Activated CD4-positive, alpha-beta T cell treated with anti-CD3 and anti-CD28 coated beads, Interleukin-10, Interleukin-2, amounts not matched to agents 100 ng/mL and 50 ng/mL, durations not matched to agents 16 hours and 8 hours (primary cell): ENCODE measurements at places on chromosomes 4 and X.

- no peak for DNase-seq
Observed at GRCh38 chrX:36856849-36857248, 151.3 kb upstream of the FAM47C start.

GRCh38 chrX:44072631-44073030 is 99.4 kb upstream of the NDP start:
- DNase-seq, result no peak

DNA sequence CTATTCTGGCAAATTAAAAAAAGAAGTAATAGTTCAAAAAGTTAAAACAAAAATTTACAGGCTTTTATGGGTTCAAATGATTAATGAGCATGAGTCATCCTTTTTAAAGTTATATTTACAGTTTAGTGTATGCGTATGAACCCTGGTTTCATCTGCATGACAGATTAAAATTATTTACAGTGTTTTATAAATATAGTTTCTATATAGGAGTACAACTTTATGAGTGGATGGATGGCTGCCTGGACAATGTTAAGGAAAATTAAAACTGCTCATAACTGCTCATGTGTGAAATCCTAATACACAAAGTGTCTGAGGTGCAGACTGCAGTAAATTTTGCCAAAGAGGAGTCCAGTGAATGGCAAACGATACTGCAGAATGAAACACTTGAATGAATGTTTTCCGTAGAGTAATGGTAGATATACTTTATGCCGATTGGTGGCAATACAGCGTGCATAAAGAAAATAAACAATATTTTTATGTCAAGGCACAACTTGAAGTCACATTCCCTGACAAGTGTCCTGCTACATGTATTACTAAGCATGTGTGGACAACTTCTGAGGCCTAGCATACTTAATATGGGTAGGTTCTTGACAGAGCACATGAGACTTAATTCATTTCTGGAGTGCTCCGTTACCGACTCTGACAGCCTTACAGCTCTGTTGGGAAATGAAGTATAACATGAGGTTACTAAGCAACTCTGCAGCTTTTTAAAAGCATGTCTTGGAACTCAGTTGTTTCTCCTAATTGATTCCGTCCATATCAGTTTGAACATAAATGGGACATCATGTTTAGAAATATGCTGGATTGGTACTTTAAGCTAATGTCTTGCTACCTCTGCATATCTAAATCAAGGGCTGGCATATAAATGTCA is 985.6 kb upstream of the PCDH7 start:
- DNase-seq, result no peak

DNA sequence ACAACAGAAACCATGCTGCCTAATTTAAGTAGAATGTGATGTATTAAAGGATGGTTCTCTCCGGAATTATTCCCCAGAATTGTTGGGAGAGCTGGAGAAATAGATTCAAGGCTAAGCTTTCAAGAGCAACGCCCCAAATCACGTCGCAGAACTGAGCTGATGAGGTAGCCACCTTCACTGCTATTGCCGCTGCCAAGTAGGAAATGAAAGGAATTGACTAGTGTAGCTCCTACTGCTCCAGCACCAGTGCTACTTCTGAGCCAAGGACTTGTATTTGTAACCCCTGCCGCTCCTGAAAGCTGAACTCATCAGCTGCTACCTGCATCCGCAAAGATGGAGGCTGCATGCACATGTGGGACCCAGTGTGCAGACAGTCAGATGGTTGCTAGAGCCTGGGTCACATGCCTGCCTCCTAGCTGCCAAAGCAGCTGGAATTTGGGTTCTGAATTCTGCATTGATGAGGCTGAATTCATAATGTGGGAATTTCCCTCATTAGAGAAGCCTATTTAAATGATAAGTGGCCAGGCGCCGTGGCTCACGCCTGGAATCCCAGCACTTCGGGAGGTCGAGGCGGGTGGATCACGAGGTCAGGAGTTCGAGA is 173.9 kb downstream of the PDGFRA start:
- no peak for DNase-seq

DNA sequence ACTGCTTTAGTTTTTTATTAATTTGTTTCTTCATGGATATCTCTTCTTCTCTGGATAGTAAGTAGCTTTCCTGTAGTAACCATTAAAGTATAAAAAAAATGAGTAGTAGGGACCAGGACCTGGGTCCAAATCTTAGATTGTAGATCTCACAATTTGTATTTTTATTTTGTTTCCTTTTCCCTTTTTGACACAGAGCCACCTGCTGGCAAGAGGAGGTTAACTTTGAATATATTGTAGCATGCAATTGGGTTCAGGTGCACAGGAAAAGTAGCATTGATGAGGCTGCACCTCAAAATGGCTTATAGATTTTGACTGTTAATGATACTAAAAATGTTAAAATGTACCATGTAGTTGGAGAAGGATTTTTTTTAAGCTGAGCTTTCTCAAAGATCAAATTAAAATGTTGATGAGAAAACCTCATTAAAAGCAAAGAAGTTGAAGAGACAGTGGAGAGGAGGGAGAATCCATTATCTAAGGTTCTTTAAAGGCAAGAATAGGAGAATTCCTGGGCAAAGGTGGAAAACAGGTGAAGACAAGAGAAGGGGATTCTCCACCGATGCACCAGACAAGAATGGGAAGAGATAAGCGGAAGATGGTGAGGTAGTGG is 48.3 kb upstream of the HPGDS start:
- DNase-seq, result peak; percentile 38

DNA sequence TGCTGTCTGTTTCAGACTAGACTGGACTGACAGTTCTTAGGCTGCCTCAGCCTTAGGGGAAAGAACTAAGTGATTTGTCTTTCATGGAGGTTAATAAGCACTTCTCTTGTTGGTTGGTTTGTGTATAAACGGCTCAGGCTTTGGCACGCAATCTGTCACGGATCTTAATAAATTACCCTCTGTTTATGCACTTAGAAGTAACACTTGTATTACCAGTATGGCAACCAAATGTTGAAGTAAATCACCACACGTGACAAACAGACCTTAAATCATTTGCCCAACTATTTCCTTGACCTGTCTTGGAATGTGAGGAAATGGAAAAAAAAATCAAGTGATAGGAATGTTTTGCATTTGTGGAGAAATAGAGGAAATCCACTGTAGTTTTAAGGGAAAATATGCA is 69.9 kb downstream of the TEX13A start:
- DNase-seq, result no peak

DNA sequence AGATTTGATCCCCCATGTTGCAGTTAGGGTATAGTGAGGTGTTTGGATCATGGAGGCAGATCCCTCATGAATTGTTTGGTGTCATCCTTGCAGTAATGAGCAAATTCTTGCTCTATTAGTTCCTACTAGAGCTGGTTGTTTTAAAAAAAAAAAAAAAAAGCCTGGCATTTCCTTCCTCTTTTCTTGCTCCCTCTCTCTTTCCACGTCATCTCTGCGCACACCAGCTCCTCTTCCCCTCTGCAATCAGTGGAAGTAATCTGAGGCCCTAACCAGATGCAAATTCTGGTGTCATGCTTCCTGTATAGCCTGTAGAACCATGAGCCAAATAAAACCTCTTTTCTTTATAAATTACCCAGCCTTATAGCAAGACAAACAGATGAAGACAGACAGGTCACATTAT is 24.5 kb downstream of the WDR17 start:
- no peak for DNase-seq

DNA sequence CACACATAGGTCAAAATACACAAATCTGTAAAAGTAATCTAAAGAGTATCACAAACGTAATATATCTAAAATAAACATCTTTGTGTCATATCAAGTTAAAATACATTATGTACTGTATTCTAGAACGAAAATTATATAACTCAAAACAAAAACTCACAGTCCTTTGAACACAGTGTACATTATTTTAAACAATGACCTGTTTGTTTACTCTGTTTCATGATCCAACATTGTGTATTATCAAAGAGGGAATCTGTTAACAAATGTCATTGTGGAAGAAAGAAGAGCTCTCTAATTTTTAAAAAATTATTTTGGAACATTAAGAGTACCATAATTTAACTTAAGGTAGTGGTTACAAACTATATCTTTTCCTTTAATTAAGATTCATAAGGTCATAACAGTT is 144.1 kb downstream of the FRYL start:
- DNase-seq, result no peak

DNA sequence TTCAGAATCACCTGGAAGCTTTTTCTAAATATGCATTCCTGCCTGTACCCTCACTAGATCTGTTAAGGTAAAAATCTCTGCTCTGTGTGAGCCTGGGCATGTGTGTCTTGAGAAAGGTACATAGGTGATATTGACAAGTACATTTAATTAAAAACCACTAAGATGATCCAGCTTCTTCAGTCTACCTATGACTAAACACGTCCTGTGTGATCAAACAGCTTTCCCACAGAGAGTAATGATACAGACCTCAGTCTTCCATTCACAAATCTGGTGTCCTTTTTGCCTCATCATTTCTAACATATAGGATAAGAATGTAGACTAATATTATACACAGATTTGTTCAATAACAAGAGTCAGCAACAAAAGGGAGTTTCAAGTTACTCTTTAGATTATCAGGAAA is 42.6 kb downstream of the GALNT7 start:
- peak; percentile 6 for DNase-seq

DNA sequence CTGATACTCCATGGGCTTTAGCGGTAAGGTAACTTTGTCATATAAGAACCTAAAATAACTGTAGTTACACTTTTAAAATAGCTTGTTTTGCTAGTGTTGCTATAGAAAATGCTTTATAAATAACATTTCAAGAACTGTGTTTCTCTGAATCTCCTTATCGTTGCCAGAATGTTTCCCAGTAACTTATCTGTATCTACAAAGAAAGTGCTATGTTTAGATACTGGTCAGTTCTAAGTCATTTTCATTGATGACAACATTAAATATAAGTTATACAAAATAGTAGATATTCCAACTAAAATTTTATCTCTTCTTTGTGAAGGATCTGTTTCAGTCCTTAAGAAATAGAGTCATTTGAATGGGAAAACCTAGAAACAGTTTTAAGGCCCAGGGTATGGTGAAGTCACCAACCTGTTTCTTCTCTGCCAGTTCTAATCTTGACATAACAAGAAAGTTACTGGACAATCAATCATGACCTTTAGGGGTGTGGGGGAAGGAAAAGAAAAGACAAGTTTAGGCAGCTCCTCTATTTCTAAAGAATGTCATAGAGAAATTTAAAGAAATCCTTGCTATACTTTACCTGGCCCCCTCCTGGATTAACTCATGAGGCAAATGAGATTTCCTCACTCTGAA is 425.9 kb downstream of the RPA4 start:
- DNase-seq, result no peak

GRCh38 chr4:177080388-177080787 is 229.3 kb upstream of the NEIL3 start:
- DNase-seq, result no peak

- DNase-seq, result no peak
Observed at GRCh38 chrX:10769696-10770619, 149.6 kb upstream of the MID1 start.

DNA sequence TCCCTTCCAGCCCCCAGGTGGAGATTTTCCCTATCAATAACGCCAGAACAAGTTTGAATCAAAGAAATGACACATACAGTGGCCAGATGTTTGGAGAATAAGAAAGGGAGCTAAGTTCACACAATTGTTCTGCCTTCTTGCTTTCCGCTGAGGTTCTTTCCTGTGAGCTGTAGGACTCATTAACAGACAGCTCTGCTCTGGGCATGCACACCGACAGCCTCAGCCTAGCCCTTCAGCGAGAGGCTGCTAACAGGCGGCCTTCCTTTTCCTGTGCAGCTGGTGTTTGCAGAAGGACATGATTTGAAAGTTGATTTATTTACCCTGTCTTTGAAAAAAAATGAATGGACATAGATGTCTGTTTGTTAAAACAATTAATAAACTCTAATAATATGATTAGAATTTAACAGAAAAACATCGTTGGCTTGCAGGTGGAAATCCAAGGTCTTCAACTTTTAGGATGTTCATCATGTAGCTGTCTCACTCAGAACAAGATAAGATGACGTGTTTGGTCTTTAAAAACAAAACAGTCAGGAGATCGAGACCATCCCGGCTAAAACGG is 183.3 kb downstream of the KDR start:
- peak; percentile 42 for DNase-seq

GRCh38 chrX:113399506-113400192 is 559.0 kb upstream of the AMOT start:
- DNase-seq, result no peak

DNA sequence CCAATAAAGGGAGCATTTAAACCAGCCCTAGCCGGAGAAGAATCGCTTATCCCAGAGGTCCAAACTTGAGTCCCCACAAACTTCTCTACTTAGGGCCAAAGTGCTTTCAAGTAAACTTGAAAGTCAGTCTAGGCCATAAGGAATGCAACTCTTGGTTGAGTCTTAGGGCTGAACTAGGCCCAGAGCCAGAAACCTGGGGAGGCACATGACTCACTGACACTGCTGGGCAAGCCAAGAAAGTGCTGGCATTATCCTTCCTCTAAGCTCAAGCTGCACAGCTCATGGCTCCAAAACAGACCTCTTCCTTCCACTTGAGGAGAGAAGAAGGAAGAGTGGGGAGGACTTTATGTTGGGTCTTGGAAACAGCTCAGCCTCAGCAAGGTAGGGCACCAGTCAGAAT is 1257.3 kb upstream of the DIAPH2 start:
- no peak for DNase-seq

GRCh38 chr4:137531168-137531985 is 917 bp downstream of the PCDH18 start:
- DNase-seq, result no peak

DNA sequence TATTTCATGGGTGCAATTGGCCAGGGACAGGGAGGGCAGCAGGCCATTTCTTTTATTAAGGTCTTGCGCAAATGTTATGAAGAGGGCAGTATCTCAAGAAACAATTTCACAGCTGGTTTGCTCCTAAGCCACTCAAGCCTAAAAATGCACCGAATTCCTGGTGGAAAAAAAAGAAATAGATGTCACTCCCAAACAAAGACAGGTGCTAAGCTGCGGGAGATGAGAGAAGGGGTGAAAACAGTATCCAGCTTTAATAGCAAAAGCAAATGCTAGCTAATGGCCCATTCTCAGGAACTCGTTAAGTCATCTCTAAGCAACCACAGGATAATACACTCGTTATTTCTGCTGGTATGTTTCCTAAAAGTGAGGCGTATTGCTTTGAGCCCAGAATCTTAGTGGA is 116.4 kb downstream of the ARX start:
- no peak for DNase-seq

GRCh38 chr4:101669138-101669831 is 121.2 kb upstream of the BANK1 start:
- DNase-seq, result no peak

- no peak for DNase-seq
Observed at GRCh38 chr4:41822325-41822724, 73.8 kb upstream of the PHOX2B start.

DNA sequence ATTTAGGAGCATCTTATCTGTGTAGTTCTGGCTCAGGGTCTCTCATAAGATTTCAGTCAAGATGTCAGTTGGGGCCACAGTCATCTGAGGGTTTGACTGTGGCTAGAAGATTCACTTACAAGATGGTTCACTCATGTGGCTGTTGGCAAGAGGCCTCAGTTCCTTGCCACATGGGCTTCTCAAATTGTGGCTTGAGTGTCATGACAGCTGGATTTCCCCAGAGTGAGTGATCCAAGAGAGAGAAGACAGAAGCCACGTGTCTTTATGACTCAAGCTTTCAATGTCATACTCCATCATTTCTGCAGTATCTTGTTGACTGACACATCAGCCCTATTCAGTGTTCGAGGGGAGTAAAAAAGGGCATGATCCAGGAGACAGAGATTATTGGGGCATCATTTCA is 131.3 kb upstream of the AP1S2 start:
- DNase-seq, result peak; percentile 68
